ENCODE measurements at places on chromosomes 3 and 15.

DNA sequence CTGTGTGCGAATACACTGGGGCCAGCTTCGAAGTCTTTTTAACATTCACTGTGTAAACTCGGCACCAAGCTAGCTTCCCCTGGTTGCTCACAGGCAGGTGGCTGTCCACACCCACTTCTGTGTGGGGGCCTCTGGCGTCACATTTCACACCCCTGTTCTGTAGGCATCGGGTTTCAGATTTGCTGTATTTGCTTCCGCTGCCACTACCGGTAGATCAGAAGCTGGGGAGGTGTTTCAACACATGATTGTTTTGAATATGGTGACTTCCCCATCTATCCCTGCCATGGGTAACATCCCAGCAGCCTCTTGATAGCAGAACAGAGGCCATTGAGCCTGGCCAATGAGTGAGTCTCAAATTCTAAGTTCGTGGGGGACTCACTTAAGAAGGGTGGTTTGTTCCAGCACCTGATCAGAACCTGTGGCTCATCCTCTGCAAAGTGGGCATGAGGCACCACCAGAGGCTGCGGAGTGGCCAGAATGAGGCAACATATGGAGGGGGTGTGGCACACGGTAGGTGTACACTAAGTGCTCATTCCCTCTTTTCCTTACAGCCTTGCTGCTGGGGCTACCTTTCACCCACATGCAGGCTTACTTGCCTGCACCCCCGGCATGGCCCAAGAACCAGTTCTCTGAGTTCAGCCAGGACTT, 61.5 kb downstream of the IQSEC1 start:
- peak; percentile 96 for DNase-seq

GRCh38 chr15:49962044-49962602, 156.9 kb downstream of the ATP8B4 start:
- no peak for DNase-seq

DNA sequence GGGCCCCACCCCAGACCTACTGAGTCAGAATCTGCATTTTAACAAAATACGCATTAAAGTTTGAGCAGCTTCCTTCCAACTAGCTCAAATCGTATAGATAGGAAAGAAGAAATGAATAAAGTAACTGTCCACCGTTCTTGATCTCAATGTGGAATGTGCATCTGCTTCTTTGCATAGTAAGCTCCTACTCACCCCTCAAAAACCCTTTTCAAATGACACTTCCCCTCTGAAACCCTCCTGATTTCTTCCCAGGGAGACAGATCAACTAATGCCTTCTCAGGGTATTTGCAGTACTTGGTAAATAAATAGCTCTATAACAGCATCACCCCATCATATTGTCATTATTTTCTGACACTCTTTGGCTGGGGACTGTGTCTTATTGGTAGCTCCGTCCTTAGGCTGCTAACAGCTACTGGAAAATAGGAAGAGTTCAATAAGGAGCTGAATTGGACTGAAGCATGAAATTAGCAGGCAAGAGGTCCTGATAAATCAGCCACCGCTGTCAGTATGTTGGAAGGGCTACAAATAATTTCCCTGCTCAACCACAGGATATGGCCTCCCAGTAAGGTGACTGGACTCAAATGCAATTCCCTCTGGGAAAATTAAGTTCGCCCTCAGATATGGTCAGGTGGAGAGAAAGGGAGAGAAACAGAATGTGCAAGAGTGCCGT, 10.2 kb downstream of the OXTR start:
- no peak for DNase-seq

DNA sequence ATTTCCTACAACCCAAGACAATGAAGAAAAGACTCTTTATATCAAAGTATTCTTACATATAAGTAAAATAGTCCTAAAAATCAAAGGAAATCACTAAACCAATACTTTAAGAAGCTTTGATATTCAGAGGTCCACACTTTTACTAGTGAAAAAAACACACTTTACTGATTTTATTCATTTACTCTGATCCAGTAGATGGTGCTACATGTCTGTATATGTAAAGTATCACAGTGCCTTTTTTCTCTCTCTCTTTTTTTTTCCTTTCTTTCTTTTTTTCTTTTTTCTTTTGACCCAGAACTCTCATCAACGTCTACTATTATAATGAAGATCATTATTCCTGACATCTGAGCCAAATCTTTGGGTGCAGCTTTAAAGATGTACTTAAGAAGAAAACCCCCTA, 10.8 kb upstream of the CCDC39 start:
- no peak for DNase-seq

GRCh38 chr3:190446573-190447279, 3.0 kb downstream of the TMEM207 start:
- DNase-seq = no peak

GRCh38 chr3:141100531-141101320, 49.6 kb downstream of the SPSB4 start:
- DNase-seq = no peak

- DNase-seq = peak; percentile 56
Measured at GRCh38 chr3:12560505-12561190, 3.8 kb downstream of the MKRN2 start.

- DNase-seq = no peak
Measured at GRCh38 chr3:50430191-50430590, 70.9 kb upstream of the TMEM115 start.

GRCh38 chr15:58715266-58715917, 34.1 kb downstream of the ADAM10 start:
- no peak for DNase-seq

- no peak for DNase-seq
Measured at GRCh38 chr15:42046597-42046996, 25.8 kb upstream of the PLA2G4E start.

GRCh38 chr3:130755666-130756065, 9.0 kb upstream of the PIK3R4 start:
- DNase-seq = no peak

- DNase-seq = peak; percentile 95
Measured at GRCh38 chr3:141498598-141499223, 11.9 kb downstream of the RASA2 start.

- DNase-seq = no peak
Measured at GRCh38 chr15:77807611-77808010, 174.9 kb upstream of the LINGO1 start.

DNA sequence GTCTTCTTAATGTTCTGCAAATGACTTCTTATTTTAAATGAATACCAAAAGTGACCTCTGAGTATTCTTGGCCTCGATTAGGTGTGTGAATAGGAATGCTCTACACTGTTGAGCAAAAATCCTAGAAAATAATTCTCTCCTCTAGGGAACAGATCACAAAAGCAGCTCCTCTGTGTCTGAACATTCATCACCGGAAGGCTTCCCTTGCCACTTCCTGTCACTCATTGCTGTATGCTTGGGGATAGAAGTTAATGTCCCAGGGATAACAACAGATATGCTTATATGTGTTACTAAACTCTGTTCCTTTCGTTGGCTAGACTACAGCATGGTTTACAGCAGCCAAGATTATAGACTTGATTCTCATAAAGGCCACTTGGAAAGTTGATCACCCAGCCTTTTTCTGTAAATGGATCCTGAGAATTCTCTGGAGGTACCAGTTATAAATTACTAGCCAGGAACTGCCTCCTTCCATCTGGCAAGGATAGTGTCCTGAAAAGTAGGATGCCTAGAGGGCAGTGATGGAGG, 16.0 kb upstream of the PTX3 start:
- DNase-seq = no peak

DNA sequence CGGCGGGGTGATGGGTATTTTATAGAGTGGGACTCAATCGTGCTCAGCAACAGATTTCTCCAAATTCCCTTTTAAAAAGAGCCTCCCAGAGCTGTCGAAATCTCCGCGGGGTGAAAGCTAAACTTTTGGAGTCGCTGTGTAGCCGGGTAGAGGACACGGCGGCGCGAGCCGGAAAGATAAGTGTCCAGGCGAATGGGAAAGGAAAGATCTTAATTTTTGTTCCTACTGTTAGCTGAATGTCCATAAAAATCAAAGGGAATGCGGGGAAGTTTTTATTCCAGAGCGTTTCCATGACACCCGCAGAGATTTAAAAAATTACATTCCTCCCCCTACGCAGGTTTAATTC, 9.1 kb downstream of the EOMES start:
- DNase-seq = no peak

- DNase-seq = peak; percentile 33
Measured at GRCh38 chr15:92883163-92883875, 16.8 kb upstream of the CHD2 start.

- DNase-seq = no peak
Measured at GRCh38 chr15:83835479-83835878, 181.6 kb downstream of the ADAMTSL3 start.

- DNase-seq = no peak
Measured at GRCh38 chr15:95377258-95377852, 953.1 kb upstream of the NR2F2 start.

- DNase-seq = no peak
Measured at GRCh38 chr15:70576276-70576675, 187.1 kb downstream of the UACA start.

- no peak for DNase-seq
Measured at GRCh38 chr3:172982736-172983364, 158.2 kb downstream of the SPATA16 start.

- no peak for DNase-seq
Measured at GRCh38 chr3:13343601-13344000, 76.5 kb downstream of the NUP210 start.

GRCh38 chr3:152073267-152073666, 195.5 kb upstream of the MBNL1 start:
- no peak for DNase-seq

GRCh38 chr3:154758109-154758868, 321.8 kb upstream of the MME start:
- DNase-seq = no peak

GRCh38 chr3:62065985-62066693, 307.2 kb downstream of the FEZF2 start:
- no peak for DNase-seq

- DNase-seq = no peak
Measured at GRCh38 chr3:195870442-195870841, 37.9 kb downstream of the TNK2 start.

DNA sequence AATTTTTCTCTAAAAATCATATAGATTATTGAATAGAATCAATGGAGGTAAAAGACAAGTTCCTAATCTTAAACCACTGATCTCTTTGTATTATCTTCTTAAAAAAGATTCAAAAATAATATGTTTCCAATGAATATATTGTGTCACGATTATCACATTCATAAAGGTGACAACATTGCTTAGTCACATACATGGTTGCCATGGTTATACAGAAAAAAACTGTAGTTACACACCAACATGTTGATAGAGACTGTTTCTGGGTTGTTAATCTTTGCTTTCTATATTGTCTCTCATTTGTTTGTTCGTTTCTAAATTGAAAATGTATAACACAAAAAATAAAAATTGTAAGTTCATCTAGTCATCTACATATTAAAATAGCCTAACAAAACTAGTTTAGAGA, 376.0 kb upstream of the ALCAM start:
- no peak for DNase-seq

DNA sequence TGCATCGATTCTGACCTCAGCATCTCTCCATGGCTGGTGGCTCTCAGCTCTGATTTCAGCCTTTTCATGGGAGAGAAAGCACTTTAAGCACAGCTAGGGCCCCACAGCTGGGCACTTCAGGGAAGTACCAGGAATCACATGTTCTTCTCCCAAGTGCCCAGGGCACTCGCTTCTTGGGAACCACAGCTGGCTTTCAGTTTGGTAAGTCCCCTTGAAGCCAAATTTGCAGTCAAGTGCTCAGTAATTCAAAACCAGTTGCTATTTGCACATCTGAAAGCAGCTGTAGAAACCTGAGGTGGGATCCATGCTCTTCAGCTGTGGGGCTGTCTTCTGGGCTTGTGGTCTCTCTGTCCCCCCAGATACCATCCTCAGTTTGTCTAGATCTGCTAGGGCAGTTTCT, 12.8 kb downstream of the GABRA5 start:
- no peak for DNase-seq

DNA sequence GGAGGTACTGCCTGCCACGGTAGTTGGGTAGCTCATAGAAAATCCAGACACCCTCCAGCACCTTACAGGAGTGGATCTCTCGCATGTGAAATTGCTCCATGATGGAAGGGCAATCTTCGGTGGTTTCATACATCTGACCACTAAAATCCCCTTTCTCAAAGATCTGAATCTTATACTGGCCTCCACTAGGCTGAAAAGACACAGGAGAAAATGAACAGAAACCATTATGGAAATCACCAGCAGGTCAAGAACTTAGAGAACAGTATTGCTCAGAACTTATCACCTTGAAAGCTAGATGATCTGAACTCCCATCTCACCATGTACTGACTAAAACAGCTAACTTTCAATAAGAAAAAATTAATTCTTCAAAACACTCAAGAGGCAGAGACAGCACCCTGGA, 5.4 kb downstream of the CRYGS start:
- DNase-seq = no peak

GRCh38 chr3:171122240-171122639, 95.7 kb upstream of the SLC2A2 start:
- DNase-seq = no peak

- DNase-seq = no peak
Measured at GRCh38 chr3:114866430-114866829, 280.7 kb downstream of the ZBTB20 start.

DNA sequence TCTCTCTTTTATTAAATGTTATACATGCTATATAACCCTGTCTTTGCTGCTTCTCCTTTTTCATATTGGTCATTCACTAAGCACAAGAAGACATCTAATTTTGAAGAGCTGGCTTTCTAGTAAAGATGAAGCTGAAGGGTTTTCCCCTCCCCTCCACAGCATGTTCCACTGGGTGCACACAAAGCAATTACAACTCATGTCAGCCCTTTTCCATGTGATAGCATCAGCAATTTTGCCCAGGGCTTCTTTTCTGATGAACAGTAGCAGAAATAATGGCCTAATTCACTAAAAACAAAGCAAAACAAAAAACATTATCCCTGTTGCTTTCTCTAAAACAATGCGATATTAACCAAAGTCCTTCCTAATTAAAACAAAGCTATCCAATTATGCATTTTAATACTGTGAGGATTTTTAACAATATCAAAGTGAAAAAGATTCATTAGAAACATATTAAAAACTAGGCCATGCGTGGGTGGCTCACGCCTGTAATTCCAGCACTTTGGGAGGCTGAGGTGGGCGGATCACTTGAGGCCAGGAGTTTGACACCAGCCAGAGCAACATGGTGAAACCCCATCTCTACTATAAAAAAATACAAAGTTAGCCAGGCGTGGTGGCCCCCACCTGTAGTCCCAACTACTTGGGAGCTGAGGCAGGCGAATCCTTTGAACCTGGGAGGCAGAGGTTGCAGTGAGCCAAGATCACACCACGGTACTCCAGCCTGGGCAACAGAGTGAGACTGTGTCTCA, 12.2 kb upstream of the PIK3R4 start:
- no peak for DNase-seq

- no peak for DNase-seq
Measured at GRCh38 chr3:113377158-113377557, 64.1 kb downstream of the CFAP44 start.

DNA sequence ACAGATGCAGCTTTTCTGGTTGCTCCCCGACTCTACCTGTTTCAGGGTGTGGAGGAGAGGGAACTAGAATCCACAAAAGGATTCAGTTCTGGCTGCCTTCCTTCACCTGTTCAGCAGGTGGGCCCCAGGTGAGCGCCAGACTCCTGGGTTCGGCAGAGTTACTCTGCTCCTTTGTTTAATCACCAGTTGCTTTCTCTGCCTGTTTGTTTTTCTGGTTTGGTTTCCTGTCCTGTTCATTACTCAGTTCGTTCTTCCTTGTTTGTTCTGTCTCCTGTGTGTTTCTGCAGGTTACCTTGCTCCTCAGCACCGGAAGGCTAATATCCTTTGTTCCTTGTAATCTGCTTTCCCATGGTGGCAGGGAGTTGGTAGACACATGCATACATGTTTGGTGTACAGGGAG, 508.5 kb upstream of the ATP11B start:
- no peak for DNase-seq

- DNase-seq = no peak
Measured at GRCh38 chr3:193767353-193768069, 174.5 kb downstream of the OPA1 start.
